Activated T-cell treated with anti-CD3 and anti-CD28 coated beads for 48 hours (primary cell): ENCODE measurements at places on chromosomes 2 and 18.

DNA sequence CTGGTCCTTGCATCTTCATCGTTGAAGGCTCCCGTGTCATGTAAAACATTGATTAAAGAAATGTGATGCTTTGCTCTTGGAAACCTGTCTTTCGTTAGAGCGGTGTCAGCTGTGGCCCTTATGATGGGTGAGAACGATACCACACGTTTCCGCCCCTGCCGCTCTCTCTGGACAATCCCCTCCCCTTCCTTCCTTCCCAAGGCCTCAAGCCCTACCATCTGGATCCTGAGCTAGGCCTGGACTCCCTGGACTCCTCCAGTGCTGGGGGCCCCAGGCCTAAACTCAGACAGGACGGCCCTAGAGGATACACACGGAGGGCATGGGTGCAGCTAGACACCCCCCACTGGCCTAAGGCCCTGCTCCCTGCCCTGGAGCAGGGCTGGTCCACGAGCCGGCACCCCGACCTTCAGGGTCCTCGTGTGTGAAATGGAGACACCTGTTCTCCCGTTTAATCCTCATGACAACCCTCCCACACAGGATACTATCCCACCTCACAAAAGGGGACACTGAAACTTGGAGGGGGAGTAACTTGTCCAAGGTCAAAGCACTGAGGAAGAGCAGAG, 13.2 kb downstream of the BIN1 start:
- DNase-seq, result no peak

GRCh38 chr2:34159901-34160300, 560.8 kb upstream of the FAM98A start:
- DNase-seq, result no peak

DNA sequence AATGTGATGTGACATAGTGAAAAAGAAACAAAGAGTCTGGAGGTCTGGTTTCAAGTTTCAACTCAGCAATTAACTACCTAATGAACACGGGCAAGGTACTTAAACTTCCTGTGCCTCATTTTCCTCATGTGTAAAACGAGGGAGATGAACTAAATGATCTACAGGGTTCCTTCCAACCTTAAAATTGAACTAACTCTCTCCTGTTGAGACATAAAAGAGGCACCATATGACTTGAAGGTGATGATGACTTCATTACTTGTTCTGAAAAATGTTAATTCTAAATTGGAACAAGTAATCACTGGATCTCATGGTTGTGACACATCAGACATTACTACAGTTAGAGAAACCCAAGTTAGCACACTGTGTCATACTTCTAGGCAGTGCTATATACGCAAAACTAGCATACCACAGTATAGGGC, 8.9 kb upstream of the REL start:
- DNase-seq, result no peak

DNA sequence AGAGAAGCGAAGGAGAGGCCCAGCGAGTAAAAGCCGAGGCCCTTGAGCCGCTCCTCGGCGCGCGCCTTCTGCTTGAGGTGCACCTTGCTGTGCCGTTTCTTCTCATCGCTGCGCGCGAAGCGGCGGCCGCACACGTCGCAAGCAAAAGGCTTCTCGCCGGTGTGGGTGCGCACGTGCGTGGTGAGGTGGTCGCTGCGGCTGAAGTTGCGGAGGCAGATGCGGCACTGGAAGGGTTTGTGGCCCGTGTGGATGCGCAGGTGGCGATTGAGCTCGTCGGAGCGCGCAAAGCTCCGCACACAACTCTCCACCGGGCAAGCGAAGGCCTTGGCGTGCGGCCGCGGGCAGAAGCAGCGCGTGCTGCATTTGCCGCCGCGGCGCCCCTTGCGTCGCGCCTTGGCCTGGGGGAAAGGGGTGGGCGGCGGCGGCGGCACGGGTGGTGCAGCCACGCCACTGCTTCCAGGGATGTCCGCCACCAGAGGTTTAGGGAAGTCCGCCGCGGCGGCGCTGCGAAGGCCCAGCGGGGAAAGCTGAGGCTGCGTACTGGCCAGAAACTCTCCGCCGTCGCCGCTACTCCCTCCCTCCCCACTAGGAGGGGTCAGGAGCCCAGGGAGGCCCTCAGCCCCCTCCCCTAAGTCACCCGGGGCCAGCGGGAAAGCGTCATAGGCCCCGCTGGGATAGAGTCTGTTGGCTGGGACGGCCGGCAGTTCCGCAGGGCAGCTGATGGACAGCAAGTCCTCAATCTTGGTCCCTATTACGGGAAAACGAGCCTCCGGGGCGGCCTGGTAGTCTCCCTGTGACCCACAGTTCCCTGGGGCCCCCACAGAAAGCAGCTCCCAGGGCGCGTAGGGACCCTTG, 1.7 kb downstream of the EGR4 start:
- DNase-seq, result no peak
